ENCODE measurements at places on chromosomes 5 and 9.
A peak's percentile ranks its signal among the peaks of the same experiment; 100 is the strongest.

GRCh38 chr5:6539060-6539459 lies 90.4 kb downstream of the UBE2QL1 start:
- H3K27ac ChIP-seq = no peak overlapping the region
- H3K36me3 ChIP-seq = no peaks in the 10 kb centered on the region
- H3K27me3 ChIP-seq = peaks cover 3% of the 10 kb centered on the region
- H3K4me1 ChIP-seq = no peaks in the 10 kb centered on the region

DNA sequence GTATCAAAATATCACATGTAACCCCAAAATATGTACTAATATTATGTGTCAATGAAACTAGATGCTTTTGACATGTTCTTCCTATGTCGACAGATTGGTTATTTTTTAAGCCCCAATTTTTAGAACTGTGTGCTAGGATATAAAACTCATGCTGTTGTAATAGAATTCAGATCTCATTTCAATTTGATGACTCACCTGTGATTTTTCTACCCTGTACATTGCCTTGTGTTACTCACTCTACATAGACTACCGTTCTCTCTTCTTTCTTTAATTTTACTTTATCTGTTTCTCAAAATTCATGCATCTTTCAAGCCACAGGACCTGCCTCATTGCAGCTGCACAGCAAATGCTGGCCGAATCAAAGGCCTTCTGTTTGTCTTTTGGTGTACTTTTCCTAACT lies 284.5 kb downstream of the MAT2B start:
- peaks cover 8% of the 10 kb centered on the region for H3K36me3 ChIP-seq
- peaks cover 21% of the 10 kb centered on the region for H3K4me1 ChIP-seq
- ATAC-seq = no peak
- no peak overlapping the region for H3K27ac ChIP-seq
- no peaks in the 10 kb centered on the region for H3K27me3 ChIP-seq

DNA sequence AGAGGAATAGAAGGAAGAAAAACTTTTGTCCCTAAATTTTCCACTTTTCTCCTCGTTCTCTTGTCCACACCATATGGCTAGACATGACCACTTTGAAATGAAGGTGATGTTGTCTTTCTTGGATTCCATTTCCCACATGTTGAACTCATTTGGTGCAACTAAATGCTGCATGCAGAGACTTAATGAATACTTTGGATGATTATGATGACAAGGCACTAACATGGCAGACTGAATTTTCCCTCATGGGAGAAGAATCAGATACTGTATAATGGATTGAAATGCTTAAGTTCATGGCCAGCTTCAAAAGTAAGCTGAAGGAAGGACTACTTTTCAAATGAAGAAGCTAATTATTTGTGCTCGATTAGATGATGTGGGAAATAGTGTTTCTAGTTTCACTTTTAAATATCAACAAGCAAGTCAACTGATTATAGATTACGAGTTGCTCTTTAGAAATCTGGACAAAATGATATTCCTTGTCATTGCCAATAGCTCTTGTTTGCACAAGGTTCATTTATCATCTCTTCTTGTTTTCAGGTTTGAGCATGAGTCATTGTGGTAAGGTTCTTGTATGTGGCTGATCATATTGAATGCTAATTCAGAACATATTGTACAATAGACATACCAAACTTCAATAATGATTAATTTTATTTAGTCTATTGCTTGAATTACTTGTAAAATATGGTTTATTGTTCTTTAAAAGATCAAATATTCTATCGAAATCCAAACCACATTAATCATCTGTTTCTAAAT lies 501.3 kb upstream of the FTMT start:
- H3K4me3 ChIP-seq = no peak overlapping the region
- no peaks in the 10 kb centered on the region for H3K4me1 ChIP-seq
- no peaks in the 10 kb centered on the region for H3K27me3 ChIP-seq
- no peak for ATAC-seq

- H3K27ac ChIP-seq = no peak overlapping the region
- no peak for ATAC-seq
- H3K4me1 ChIP-seq = no peaks in the 10 kb centered on the region
- no peak overlapping the region for H3K4me3 ChIP-seq
Measured at GRCh38 chr5:101535626-101536025, 632.5 kb upstream of the ST8SIA4 start.

DNA sequence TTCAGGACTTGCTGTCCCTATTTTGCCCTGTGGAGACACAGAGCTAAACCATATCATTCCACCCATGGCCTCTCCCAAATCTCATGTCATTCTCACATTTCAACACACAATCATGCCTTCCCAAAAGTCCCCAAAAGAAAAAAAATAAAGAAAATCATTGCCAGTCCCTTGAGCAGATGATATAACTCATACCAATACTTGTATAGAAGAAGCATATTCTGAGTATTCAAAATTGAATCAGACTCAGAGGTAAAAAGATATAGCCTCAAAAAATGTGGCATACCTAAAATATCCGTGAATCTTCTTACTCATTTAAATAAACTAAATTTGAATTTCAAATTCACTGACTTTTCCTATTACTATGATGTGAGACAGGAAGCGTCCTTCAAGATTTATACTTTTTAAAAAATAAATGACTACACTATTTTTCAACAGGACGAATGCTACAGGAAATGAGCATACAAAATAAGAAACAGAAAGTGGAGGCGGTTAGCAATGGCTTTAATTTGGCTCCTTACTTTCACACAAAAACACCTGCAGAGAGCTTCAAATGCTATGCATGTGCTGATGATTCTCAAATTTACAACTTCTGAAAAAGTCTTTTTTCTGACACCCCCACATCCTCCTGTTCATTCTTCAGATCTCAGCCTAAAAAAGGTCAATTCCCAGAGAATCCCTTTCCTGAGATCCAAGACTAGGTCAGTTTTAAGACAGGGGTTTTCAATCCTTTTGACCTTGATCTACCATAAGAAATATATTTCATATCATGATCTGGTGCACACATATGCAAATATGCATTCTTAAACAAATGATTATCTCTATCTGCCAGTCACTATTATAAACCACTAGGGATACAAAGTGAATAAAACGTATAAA lies 39.6 kb upstream of the DMXL1 start:
- no peaks in the 10 kb centered on the region for H3K27me3 ChIP-seq
- peak overlapping the region; percentile 63 for H3K4me3 ChIP-seq
- peak; percentile 73 for ATAC-seq
- peaks cover 55% of the 10 kb centered on the region for H3K4me1 ChIP-seq
- no peaks in the 10 kb centered on the region for H3K36me3 ChIP-seq

DNA sequence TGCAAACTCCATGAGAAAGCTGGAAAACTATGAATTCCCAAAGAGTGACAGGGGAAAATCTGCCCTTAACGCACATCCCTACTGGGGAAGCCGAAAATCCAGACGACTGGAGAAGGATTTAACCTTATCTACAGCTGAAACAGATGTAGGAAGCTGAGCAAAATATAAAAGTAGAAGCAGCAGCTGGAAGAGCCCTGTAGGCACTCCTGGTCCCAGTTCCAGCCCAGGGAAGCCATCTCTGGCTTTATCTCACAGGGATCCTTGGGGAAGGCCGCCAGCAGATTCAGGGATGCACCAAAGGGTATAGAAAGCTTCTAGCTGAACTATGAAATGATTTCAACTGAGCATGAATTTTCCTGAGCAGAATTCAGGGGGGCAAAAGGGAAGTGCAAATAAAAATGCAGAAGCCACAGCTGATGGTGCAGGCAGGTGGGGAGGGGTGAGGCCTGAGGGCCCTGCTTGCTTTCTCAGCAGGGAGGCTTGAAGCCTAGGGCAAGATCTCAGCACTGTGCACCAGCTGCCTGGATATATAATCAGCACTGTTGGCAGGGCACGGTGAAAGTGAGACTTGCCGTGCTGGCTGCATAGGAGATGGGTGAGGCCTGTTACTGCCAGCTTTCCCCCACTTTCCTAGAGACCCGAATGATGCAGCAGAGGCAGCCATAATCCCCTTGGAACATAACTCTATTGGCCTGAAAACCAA lies 2019.5 kb upstream of the NUDT12 start:
- ATAC-seq = no peak
- H3K36me3 ChIP-seq = no peaks in the 10 kb centered on the region
- no peaks in the 10 kb centered on the region for H3K4me1 ChIP-seq
- H3K27ac ChIP-seq = no peak overlapping the region

DNA sequence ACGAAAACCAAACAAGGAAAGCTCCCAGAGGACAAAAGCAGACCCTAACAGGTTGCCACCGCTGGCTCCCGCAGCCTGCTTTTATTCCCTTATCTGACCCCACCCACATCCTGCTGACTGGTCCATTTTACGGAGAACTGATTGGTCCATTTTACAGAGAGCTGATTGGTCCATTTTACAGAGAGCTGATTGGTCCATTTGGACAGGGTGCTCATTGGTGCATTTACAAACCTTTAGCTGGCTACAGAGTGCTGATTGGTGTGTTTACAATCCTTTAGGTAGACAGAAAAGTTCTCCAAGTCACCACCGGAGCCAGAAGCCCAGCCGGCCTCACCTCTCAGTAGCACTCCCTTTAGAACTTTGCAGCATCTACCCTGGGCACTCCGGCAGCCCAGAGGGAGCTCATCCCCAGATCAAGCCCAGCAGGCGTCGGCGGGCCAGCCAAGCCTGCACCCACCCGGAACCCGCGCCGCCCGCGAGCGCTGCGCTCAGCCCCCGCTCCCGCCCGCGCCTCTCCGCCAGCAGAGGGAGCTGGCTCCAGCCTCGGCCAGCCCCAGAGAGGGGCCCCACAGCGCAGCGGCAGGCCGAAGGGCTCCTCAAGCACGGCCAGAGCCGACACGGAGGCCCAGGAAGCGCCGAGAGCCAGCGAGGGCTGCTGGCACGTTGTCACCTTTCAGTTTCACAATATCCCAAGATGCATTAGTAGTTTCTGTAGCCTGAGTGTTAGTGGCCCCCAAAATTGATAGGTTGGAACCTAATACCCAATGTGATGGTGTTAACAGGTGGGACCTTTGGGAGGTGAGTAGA lies 35.3 kb upstream of the CLPTM1L start:
- H3K27me3 ChIP-seq = no peaks in the 10 kb centered on the region
- peak overlapping the region; percentile 64 for H3K4me3 ChIP-seq
- no peaks in the 10 kb centered on the region for H3K36me3 ChIP-seq
- peak; percentile 92 for ATAC-seq

- H3K27ac ChIP-seq = no peak overlapping the region
- peaks cover 53% of the 10 kb centered on the region for H3K4me1 ChIP-seq
- no peaks in the 10 kb centered on the region for H3K27me3 ChIP-seq
Measured at GRCh38 chr5:14270209-14270702, 127.1 kb downstream of the TRIO start.

GRCh38 chr9:8613346-8613825 lies 813.8 kb upstream of the DMAC1 start:
- no peak for ATAC-seq
- H3K4me3 ChIP-seq = no peak overlapping the region
- no peaks in the 10 kb centered on the region for H3K36me3 ChIP-seq

DNA sequence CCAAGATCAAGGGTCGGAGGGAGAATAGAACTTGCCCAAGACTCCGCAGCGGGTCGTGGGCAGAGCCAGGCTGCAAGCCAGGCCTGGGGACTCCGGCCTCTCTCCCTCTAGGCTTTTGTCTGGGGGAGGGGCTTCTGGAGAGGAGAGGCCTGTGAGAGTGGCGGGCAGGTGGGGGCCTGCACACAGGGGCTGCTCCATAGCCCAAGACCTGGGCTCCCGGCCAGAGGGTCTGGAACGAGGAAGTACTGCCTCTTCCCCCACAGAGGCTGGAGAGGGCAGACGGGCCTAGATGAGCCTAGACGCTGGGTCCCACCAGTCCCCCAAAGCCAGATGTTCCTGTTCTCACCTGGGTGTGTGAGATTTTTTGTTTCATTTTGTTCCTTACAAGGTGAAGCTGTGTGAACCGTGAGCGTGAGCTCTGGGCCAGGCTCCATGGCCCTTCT lies 5.2 kb upstream of the ST6GALNAC6 start:
- peak; percentile 1 for ATAC-seq
- peak overlapping the region; percentile 99 for H3K27ac ChIP-seq
- peaks cover 13% of the 10 kb centered on the region for H3K36me3 ChIP-seq
- peak overlapping the region; percentile 88 for H3K4me3 ChIP-seq
- H3K4me1 ChIP-seq = peaks cover 70% of the 10 kb centered on the region
- H3K27me3 ChIP-seq = no peaks in the 10 kb centered on the region

- ATAC-seq = no peak
- no peak overlapping the region for H3K4me3 ChIP-seq
- no peaks in the 10 kb centered on the region for H3K4me1 ChIP-seq
- peaks cover 9% of the 10 kb centered on the region for H3K27me3 ChIP-seq
- no peaks in the 10 kb centered on the region for H3K36me3 ChIP-seq
- no peak overlapping the region for H3K27ac ChIP-seq
Measured at GRCh38 chr9:131068076-131068816, 28.1 kb upstream of the AIF1L start.

DNA sequence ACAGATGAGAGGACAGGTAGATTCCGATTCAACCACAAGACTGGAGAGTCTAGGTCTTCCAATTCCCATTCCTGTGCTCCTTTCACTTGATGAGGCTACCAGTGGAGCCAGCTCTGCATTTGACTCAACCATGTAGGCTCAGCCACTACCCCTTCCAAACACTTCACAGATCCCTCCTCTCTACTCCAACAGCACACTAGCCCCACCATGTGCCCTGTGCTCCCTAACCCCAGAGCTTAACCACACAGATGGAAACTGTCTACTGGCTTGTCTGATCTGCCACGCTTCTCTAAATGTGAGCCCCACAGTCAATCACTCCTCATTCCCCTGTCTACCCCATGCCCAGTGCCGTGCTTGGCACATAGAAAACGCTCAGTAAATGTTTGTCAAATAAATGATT lies 508.2 kb downstream of the CDK5RAP2 start:
- H3K27me3 ChIP-seq = peaks cover 18% of the 10 kb centered on the region
- peak; percentile 27 for ATAC-seq
- no peaks in the 10 kb centered on the region for H3K4me1 ChIP-seq
- no peak overlapping the region for H3K4me3 ChIP-seq
- H3K36me3 ChIP-seq = no peaks in the 10 kb centered on the region
- H3K27ac ChIP-seq = no peak overlapping the region

- no peaks in the 10 kb centered on the region for H3K36me3 ChIP-seq
- no peak overlapping the region for H3K4me3 ChIP-seq
- no peaks in the 10 kb centered on the region for H3K4me1 ChIP-seq
- H3K27me3 ChIP-seq = peaks cover 24% of the 10 kb centered on the region
- no peak overlapping the region for H3K27ac ChIP-seq
Measured at GRCh38 chr9:114203410-114204140, 48.2 kb downstream of the COL27A1 start.

- no peak overlapping the region for H3K4me3 ChIP-seq
- no peak for ATAC-seq
- peaks cover 8% of the 10 kb centered on the region for H3K4me1 ChIP-seq
- no peak overlapping the region for H3K27ac ChIP-seq
- no peaks in the 10 kb centered on the region for H3K36me3 ChIP-seq
Measured at GRCh38 chr5:6251565-6252102, 126.7 kb downstream of the MED10 start.
